ENCODE measurements at places on chromosomes 6 and 20. TPM values are rescaled to one million over a fixed set of nuclear protein-coding genes. Genes with fewer than 3 reads are reported as not detected.

FAM83C gene
- not detected for total RNA-seq

LHFPL5 gene
- total RNA-seq, result not detected

SLC22A3 gene
- 1.4 TPM for total RNA-seq

FAM83B gene
- not detected for total RNA-seq

B3GAT2 gene
- 0.02 TPM for total RNA-seq

C20orf173 gene
- not detected for total RNA-seq

- DNase-seq, result no peak
These were observed 39.9 kb upstream of the TGM2 start for GRCh38 chr20:38205001-38205400.

DNA sequence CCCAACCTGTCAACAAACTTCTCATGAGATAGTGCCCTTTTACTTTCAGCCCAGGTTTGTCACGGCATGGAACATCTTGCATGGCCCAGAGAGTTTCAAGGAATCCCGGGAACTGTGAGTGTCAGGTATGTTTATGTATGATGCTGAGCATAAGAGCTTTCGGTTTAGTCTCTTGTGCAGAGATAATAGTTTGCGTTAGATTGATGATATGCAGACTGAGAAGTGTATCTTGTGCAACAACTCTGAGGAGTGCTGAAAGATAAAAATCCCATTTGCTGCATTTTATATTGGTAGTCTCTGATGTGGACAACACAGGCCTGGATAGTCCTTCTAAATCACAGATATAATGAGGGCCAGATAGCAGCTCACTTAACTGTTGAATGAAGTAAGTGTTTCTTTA lies 99.0 kb downstream of the TBX18 start:
- no peak for DNase-seq

DNA sequence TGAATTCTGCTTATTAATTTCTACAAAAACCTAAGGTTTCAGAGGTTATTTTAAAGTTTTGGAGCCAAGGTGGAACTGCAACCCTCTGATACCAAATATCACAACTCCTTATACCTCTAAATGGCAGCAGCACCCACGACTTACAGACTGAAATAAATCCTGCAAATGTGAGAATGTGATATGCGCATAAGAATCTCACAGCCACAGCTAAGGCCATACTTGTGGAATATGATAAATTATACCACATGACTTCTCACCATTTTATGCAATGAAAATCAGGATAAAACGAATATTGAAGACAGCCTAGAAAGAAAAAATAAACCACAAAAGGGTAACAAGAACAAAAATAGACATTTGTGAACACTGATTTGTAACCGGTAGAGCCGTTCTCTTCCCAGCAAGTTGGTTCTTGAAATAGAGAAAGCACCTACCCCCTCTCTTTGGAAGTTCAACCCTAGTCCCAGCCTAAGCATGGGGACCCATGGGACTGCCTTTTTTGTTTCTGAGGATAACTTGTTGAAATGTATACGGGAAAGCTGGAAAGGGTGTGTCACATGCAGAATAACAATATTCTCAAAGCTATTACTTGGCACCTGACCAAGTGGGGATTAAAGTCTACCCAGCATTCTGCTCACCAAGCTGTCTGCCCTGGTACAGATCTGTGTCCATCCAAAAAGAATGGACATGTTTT lies 47.1 kb upstream of the MCM9 start:
- DNase-seq, result no peak

GRCh38 chr20:19947611-19948264 lies 69.4 kb upstream of the NAA20 start:
- no peak for DNase-seq

GRCh38 chr6:167238146-167238693 lies 52.9 kb upstream of the UNC93A start:
- DNase-seq, result peak; percentile 49
